ENCODE measurements at places on chromosomes 1 and 21.

GRCh38 chr1:174998569-174999215 lies 1.1 kb upstream of the CACYBP start:
- peak; percentile 83 for DNase-seq

DNA sequence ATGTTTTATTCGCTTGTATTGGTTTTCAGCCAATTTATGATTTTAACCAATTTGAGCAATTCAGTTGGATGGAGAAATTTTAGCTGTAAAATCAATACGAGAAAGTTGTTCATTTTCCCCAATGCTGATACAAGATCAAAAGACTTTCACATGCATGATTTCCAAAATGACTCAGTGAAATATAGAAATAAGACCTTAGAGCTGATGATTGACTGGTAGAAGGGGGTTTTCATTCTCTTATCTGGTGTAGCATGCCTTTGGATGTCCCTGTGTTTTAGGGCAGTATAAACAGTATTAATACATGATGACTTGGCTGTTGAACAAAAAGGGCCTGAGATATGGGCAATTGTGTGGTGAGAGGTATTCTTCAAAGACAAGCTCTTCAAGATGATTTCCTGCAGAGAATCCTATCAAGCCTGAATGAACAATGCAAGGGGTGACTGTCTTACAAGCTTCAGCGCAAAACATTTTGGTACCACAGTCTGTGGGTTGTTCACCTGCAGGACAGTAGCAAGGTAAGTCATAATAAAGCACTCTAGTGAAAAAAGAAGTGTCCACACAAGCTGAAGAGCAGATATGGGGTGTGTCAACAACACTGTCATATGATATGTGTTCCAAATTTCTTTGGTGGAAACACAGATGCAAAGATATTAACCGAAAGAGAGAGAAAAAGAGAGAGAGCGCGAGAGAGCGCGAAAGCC lies 156.2 kb downstream of the TNFSF18 start:
- no peak for DNase-seq

DNA sequence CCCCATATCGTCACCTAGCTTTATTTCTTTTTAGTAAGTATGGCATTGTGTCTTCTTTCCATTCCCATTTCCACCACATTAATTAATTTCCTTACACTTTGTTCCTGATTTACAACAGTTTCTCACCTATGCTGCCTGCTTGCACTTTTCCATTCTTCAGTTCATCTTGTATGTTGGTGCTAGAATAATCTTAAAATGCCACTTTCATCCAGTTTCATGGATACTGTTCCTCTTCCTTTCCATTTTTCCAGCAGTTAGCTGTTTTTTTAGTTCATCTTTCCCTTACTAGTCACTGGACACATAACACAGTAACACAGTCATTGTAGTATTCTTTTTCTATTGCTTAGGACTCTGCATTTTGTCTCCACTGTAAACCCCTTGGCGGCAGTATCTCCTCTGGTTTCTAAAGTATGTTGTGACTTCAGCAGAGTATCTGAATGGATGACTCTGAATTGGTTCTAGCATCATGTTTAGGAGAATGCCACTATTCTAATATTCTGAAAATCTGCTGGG lies 2.1 kb downstream of the CDC7 start:
- DNase-seq = peak; percentile 9

GRCh38 chr1:51265618-51266017 lies 29.5 kb downstream of the RNF11 start:
- DNase-seq = no peak

GRCh38 chr1:54542962-54543539 lies 5.0 kb upstream of the ACOT11 start:
- no peak for DNase-seq

- no peak for DNase-seq
Measured at GRCh38 chr21:46619846-46620245, 15.0 kb upstream of the S100B start.

GRCh38 chr1:25487628-25488027 lies 55.8 kb upstream of the LDLRAP1 start:
- no peak for DNase-seq

DNA sequence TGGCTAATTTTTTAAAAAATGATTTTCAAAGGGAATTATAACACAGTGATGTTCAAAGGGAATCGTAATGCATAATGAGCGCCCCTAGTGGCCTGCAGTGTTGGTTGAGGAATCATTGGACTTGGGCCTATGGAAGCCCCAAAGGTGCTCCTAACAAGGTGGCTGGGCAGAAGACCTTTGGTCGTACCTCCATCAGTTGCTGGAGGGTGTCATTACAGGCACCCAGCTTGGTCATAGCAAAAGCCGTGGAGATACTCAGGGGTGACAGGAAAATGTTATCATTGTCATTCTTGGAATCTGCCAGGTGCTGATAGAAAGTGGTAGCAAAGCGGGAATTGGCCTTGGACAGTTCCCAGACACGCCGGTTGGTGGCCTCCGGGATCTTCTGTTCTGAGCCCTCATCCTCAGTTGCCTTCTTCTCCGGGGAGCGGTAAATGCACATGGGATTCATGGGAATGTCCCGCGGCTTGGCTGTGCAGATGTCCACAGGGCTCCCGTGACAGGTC lies 2.7 kb downstream of the SERPINC1 start:
- peak; percentile 62 for DNase-seq

DNA sequence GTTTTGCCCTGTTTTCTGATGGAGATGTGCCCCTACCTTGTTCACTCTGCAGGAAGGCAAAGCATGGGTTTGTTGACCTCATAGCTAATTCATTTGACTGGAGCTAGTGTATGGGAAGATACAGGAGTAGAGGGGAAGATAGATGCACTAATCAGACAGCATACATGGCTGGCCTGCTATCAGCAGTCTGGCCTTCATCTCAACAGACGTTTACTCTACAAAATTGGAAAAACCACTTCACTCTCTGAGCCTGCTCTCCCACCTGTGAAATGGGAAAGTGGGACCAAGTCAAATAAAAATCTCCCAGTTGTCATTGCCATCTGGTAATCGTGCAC lies 235.2 kb upstream of the RAB4A start:
- no peak for DNase-seq

DNA sequence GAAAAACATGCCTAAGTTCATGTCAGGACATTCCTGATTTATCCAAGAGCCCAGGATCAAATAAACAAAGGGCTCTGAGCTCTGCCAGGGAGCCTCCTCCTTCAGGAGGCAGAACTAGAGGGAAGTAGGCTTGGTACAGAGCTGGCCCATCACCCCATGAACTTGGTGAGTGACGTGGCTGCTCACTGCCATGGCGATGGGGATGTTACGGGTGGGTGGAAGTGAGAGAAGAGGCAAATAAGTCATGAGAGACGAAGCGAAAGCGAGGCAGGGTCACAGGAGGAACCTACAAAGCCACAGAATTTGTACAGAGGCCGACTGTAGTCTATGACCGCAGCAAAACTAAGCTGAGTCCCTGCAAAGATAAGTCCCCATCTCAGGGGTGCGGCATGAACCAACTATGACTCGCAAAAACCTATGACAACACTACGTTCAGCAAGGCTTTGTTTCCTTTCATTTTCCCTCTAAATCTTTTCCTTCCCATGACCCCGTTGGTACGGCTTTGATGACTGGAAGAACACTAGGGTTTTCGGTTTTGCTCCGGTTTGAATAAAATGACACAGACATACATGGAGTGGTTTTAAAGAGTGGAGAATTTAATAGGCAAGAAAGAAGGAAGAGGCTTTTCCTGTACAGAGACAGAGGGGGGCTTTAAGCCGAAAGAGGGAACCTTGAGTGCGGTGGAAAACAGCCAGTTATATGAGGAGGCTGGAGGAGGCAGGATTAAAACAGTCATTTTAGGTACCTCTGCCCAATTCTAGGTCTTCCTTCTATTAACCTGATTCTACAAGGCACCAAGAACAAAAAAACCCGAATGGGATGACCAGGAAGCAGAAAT lies 74.1 kb downstream of the CD46 start:
- DNase-seq = no peak

- DNase-seq = no peak
Measured at GRCh38 chr1:112033439-112034120, 44.1 kb upstream of the KCND3 start.

DNA sequence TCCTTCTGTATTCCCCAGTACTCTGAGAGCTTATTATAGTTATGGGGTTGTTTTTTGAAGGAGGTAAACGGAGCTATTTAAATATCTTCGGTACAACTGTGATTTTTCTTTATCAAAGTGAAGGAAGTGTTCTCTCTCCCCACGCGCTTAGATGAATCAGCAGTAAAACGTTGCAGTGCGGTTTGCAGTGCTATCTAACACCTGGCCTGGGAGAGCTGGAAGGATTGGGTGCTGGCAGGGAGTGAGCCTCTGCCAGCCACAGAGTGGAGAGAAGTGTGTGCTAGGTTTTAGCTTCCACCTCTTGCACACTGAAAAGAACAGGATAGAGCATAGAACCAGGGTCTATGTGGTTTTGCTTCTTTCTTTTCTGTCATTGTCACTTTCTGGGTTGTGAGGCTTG lies 165.9 kb downstream of the SDCCAG8 start:
- DNase-seq = peak; percentile 100

DNA sequence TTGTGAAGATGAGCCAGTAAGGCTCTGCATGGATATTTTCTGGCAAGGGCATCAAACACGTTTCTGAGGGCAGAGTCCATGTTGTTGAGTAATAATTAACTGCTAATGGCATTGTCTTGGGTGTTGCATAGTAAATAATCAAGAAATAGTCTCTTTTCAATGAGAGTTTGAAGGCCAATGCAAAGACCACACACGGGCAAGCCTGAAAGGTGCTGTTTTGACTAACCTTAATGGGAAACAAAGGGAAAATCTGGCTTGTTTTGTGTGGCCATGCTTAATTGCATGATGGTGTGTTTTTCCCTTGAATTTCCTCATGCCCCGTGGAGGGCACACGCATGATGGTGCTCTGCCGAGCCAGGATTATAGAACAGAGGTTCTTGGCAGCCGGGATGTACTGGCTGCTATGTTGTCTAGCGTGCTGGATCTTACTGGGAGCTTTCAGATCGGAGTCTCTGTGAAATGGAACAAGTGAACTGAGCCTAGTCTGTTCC lies 127.6 kb downstream of the NOS1AP start:
- DNase-seq = no peak

DNA sequence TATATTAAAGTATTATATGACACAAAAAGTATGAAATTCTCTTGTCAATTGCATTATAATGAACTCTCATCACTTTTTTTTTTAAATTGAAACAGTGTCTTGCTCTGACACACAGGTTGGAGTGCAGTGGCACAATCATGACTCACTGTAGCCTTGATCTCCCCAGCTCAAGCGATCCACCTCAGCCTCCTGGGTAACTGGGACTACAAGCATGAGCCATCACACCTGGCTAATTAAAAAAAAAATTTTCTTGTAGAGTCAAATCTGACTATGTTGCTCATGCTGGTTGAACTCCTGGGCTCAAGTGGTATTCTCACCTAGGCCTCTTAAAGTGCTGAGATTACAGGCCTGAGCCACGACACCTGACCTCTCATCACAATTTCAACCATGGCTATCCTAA lies 259.3 kb downstream of the S1PR1 start:
- DNase-seq = no peak

DNA sequence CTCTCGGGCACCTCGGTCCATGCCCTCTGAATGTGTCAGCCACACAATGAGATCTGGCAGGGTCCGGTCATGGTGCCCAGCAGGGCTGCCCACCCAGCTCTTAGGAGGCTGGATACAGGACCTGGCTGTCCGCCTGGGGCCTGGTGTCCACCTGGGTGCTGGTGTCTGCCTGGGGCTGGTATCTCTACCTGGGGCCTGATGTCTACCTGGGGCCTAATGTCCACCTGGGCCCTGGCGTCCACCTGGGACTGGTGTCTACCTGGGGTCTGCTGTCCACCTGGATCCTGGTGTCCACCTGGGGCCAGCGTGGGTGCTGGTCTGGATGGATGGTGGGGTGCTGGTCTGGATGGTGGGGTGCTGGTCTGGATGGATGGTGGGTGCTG lies 45.1 kb upstream of the ACTRT2 start:
- DNase-seq = no peak

GRCh38 chr1:30415171-30415940 lies 308.0 kb downstream of the MATN1 start:
- no peak for DNase-seq

Measured in NCI-H1694 (cell line).